ENCODE measurements at places on chromosomes 16 and 17.
A peak's percentile ranks its signal among the peaks of the same experiment; 100 is the strongest.

DNA sequence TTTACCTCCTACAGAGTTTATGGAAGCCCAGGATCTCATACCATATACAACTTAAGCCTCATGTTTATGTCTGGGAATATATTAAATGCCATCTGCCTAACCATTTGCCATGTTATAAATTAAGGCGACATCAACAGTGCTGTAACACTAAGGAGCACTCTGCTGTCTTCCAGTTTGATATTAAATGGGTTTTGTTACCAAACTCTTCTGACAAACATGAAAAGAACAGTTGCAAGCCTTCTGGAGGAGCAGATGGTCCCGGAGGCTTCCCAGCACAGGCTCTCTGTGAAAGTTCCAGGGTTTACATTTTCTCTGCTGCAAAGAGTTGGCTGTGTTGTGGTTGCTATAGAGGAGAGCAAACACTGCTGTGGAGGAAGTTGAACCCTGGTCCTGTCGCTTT is 545.3 kb upstream of the SALL1 start:
- no peak for DNase-seq

- DNase-seq = no peak
Measured at GRCh38 chr17:36907407-36907806, 29.9 kb upstream of the LHX1 start.

DNA sequence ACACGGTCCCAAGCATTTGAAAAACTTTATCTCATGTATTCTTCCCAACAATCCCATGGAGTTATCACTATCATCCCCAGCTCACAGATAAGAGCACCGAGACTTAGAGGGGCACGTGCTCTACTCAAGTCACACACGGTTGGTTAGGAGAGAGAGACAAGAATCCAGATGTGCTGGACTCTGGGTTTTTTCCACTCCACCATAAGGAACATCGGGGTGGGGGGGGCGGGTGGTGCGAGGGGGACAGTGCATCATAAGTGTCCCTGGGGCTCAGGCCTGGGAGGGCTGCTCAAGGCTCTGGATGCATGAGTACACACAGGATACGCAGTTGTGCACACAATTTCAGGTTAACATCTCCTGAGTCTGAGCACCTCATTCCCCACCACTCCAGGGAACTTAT is 7.4 kb downstream of the CDC42EP4 start:
- no peak for DNase-seq

GRCh38 chr16:4864728-4865127 is 17.4 kb downstream of the UBN1 start:
- no peak for DNase-seq

DNA sequence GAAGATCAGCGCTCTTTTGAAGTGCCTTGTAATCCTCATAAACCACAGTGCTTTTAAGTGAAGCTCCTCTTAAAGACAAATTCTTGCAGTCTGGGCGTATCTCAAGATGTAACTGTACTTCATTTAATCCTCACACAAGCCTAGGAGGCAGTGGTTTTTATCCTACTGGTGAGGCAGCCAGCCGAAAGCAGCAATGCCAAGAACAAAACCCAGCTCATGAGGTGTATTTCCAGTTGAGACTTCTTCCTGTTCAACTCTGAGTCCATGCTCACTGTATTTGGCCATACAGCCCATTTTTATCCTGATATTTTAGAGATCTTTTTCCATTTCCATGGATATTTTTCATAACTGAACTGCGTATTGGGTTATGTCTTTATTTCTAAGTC is 13.7 kb downstream of the CTRB2 start:
- DNase-seq = peak; percentile 47

GRCh38 chr16:24037335-24037734 is 201.6 kb downstream of the PRKCB start:
- DNase-seq = no peak
